ENCODE measurements at places on chromosomes 2 and 18.

GRCh38 chr2:205699515-205700289 lies 17.4 kb downstream of the NRP2 start:
- DNase-seq = no peak

DNA sequence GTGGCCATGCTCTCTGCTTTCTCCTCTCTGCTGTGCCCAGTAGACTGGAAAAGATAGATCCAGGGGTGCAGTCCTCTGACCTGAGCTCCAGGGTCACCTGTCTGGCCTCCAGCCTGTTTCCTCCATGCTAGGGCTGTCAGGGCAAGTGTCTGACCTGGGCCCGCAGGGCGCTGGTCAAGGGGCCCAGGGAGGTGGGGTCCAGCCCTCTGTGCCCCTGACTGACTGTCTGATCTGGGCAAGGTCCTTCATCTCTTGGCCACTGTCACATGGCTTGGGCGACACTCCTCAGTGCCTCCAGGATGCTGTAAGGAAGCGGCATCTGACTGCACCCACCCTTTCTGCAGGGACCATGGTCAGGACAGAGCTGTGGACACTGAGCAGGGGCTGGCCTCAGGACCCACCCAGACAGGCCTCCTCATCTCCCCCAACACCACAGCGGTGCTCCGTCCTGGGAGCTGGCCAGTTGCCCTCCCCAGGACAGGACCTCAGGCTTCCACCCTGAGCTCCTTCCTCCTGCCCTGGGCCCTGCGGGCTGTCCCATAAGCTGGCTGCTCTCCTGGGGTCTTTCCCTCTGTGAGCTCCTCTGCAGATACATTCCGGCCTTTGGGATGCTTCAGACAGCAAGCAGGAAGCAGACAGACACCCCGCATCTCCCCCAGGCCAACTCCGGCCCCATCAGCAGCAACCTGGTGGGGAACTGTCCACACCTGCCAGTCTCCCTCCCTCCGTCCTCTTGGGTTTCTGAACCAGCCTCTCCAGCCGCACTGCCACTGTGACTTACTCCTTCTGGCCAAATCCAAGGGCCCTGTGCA lies 21.2 kb upstream of the ALPI start:
- DNase-seq = no peak

GRCh38 chr18:66826211-66826610 lies 222.3 kb upstream of the CDH19 start:
- no peak for DNase-seq

- DNase-seq = peak; percentile 67
These were observed 5.4 kb downstream of the HS6ST1 start for GRCh38 chr2:128313091-128313836.

- no peak for DNase-seq
These were observed 141.3 kb upstream of the NOSTRIN start for GRCh38 chr2:168660870-168661862.

GRCh38 chr18:49841236-49842217 lies 28.2 kb upstream of the ACAA2 start:
- DNase-seq = no peak

DNA sequence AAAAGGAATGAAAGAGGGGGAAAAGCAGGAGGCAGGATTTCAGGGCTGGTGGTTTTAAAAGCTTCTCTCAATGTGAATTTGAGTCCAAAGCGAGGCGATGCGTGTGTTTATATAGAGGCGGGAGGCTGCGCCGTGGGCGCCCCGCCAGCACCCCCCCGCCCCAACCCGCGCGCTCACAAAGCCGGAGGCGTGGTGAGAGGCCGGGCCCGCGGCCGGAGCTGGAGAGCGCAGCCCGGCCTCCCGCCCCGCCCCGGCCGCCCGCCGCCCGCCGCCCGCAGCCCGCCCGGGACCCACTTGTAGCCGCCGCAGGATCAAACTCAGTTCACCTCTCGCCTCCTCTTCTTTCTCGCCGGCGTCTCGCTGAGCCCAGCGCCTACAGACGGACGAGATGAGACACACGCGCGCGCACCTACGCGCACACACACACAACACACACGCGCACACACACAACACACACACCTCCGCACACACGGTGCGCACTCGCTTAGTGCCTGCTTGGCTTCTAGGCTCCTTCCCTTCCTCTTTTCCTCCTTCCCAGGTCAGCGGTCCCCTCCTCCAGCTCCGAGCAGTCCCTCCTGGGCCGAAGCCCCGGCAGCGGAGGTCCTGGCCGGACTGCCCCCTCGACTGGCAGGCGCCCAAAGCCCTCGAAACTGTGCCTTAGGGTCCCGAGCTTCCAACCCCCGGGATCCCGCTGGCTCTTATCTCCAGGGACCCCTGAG lies 1.3 kb upstream of the CYP26B1 start:
- DNase-seq = no peak

- no peak for DNase-seq
These were observed 55.9 kb upstream of the ATL2 start for GRCh38 chr2:38432820-38433606.

DNA sequence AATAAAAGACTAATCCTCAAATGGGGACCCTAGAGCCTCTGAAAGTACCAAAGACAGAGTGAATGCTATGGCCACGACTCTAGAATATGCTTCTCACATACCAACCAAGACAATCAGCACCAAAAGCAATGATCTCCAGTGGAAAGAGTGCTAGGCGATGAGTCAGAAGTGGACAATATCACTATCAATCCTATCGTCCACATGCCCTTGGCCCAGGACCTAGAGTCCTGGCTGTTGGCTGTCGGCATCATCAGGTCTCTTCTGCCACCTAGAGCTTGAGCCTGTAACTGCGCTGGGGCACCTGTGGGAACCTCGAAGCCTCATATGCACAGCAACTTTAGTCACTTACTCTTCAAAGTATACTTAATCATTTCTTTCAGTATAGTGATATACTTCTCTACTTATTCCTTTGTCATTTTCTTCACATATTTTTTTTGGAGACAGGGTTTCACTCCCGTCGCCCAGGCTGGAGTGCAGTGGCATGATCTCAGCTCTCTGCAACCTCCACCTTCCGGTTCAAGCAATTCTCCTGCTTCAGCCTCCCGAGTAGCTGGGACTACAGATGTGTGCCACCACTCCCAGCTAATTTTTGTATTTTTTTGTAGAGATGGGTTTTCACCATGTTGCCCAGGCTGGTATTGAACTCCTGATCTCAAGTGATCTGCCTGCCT lies 29.7 kb downstream of the NOL10 start:
- peak; percentile 65 for DNase-seq

DNA sequence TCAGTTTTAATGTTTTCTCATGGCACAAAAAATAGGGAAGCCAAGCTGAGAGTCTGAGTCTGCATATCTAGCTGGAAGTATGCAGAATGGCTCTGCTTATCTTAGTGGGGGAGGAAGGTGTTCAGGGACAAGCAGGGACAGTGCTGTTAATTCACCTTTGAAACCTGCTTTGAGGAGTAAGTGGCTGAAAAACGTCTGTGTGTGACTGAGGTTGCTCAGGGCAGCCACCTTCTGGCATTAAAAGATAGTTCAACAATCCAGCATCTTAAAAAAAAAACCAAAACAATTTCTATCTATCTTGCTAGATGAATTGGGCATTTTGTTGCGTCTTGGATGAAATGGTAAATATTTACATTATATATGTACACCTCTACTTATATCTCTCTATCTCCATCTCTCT lies 2.0 kb upstream of the TRPM8 start:
- peak; percentile 45 for DNase-seq

GRCh38 chr2:20992201-20992711 lies 51.6 kb downstream of the APOB start:
- DNase-seq = peak; percentile 12

DNA sequence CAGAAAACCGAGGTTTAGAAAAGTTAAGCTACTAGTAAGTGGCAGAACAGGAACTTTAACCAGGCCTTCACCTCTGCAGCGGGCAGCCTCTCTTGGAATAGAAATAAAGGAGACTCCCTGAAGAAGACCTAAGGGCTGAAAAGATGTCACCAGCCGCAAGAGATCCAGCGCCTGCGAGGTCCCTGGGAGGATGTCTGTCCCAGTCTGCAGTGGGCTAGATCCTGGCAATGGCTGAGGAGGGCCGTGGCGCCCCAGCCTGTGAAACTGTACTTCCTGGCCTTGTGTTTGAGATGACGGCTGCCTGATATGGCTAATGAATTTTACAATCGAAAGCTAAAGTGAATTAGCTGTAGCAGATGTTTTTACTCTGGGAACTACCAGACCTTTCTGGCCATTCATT lies 300.6 kb upstream of the SALL3 start:
- DNase-seq = no peak

DNA sequence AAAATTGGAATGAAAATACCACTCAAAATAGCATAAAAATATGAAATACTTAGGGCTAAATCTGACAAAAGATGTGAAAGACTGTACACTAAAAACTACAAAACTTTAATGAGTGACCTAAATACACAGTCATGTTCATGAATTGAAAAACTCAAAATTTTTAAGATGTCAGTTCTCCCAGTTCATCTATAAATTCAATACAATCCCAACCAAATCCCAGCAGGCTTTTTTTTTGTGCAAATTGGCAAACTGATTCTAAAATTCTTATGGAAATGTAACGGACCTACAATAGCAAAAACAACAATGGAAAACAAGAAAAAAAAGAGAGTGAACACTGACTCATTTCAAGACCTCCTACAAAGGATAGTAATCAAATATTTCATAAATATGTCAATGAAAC lies 4.4 kb upstream of the USP40 start:
- DNase-seq = no peak

DNA sequence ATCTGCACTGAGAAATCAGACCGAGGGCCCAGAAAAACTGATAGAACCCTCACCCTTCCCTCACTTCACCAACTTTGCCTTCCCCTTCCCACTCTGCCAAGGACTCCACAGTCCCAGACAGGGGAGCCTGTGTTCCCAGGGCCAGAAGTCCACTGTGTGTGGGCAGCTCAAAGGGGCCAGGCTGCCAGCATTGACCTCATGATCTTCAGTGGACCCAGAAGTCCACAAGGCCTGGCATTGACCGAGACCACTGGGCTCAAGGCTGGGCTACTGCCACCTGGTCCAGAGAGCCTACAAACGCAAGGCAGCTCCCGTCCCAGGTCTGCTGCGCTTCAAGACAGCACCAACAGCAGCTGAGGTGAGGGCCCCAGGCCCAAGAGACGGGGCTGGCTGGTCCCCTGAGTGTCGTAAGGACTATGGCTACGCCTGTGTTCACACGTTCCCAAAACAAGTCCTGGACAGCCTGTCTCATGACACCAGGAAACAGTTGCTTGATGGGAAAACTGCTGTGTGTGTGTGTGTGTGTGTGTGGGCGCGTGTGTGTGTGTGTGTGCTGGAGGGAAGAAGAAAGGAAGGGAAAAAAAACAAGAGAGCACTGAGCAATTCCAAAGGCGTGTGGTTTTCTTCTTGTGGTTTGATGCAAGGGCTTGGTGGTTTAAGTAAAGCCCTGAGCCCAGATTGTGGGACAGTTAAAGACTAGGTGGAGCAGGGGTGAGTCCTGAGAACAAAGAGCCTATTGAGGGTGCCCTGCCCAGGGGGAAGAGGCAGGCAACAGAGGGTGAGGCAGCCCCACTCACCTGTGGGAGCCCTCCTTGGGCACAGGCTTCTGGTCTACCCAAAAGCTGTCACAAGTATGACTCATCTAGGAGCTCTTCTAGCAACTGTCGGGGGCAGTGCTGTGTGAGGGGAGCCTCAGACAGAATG lies 46.6 kb upstream of the ZBTB7C start:
- DNase-seq = no peak

- no peak for DNase-seq
These were observed 83.6 kb downstream of the VRK2 start for GRCh38 chr2:58130238-58130637.

- no peak for DNase-seq
These were observed 1.6 kb downstream of the SCTR start for GRCh38 chr2:119522671-119523070.

GRCh38 chr2:109510136-109511028 lies 103.4 kb downstream of the SEPTIN10 start:
- peak; percentile 76 for DNase-seq

DNA sequence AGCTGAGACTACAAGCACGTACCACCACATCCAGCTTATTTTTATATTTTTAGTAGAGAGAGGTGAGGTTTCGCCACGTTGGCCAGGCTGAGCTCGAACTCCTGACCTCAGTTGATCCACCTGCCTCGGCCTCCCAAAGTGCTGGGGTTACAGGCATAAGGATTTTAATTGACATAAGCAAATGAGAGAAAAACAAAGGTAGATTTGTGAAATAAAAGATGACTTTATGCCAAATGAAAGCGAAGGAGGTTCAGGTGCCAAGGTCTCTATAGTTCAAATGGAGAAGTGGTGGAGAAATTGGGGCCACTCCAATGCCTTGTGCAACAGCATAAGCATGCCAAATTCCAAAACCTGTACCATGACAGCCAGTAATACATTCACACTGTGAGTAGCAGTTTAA lies 180.6 kb downstream of the MREG start:
- no peak for DNase-seq

- DNase-seq = no peak
These were observed 36.8 kb downstream of the PARD6G start for GRCh38 chr18:80210312-80211083.

GRCh38 chr2:84862006-84862405 lies 18.9 kb downstream of the TRABD2A start:
- no peak for DNase-seq
